ENCODE measurements at places on chromosomes 6 and 20. TPM values are rescaled to one million over a fixed set of nuclear protein-coding genes. Genes with fewer than 3 reads are reported as not detected.
A peak's percentile ranks its signal among the peaks of the same experiment; 100 is the strongest.

GRCh38 chr20:34045294-34045693, 51.6 kb downstream of the RALY start:
- no peak overlapping the region for H3K4me3 ChIP-seq
- no peak overlapping the region for H3K27ac ChIP-seq
- H3K4me1 ChIP-seq: peaks cover 66% of the 10 kb centered on the region
- no peaks in the 10 kb centered on the region for H3K36me3 ChIP-seq
- no peaks in the 10 kb centered on the region for H3K27me3 ChIP-seq

The ACOT8 gene
- 34.5 TPM for total RNA-seq

DNA sequence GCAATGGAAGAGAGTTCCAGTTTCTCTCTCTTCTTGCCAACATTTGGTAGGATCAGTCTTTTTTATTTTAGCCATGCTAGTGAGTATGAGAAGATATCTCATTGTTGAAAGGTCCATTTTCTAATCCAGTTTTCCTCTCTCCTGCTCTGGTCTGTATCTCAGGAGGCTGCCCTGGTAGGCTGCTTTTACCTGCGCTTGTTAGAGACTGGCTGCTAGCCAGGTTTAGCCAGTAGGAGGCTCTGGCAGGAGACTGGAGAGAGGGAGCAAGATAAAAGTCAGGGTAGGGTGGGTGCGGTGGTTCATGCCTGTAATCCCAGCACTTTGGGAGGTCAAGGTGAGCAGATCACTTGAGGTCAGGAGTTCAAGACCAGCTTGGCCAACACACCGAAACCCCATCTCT, 68.6 kb upstream of the FOXP4 start:
- no peak overlapping the region for H3K4me3 ChIP-seq
- peaks cover 21% of the 10 kb centered on the region for H3K27me3 ChIP-seq
- DNase-seq: no peak
- H3K4me1 ChIP-seq: no peaks in the 10 kb centered on the region
- no peaks in the 10 kb centered on the region for H3K36me3 ChIP-seq

- no peak overlapping the region for H3K4me3 ChIP-seq
- peaks cover 12% of the 10 kb centered on the region for H3K4me1 ChIP-seq
- H3K27me3 ChIP-seq: no peaks in the 10 kb centered on the region
- H3K36me3 ChIP-seq: no peaks in the 10 kb centered on the region
- DNase-seq: peak; percentile 82
Observed at GRCh38 chr6:169085466-169085865, 168.2 kb downstream of the THBS2 start.

DNA sequence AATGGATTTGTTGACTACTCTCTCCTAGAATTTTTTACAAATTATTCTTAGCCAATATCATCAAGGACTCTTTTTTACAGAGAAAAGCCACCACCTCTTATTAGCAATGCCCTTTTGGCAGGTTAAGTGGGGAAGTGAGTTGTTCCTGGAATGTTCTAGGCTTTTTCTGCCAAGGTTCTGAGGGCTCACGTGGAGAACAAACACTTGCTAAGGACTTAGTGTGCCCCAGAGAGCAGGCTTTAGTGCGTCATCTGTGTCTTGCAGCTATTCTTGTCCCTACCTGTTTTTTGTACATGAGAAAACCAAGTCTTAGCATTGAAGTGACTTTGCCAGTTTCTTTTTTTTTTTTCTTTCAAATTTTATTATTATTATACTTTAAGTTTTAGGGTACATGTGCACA, 33.5 kb downstream of the CFAP61 start:
- H3K36me3 ChIP-seq: no peaks in the 10 kb centered on the region
- peaks cover 4% of the 10 kb centered on the region for H3K4me1 ChIP-seq
- H3K4me3 ChIP-seq: no peak overlapping the region
- peak; percentile 70 for DNase-seq

The DNAH8 gene
- not detected for total RNA-seq

The LINC00237 gene
- not detected for total RNA-seq

DNA sequence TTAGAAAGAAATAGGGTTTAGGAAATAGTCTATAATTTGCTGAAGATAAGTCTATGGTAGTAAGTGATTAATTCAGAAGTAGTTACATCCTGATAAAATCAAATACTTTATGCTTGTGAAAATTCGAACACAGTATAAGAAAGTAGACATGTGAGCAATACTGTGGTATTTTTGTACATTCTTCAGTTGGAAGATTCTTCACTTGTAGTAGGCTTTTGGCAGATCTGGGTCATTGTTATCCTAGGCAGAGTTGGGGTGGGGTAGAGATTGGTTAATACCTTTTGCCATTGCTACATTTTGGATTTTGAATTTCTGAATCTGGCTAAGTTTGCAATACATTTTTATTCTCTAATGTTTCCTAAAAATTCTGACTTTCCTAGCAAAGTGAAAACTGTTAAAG, 197.5 kb downstream of the BCKDHB start:
- H3K4me3 ChIP-seq: no peak overlapping the region
- no peak for DNase-seq
- no peaks in the 10 kb centered on the region for H3K27me3 ChIP-seq
- H3K36me3 ChIP-seq: no peaks in the 10 kb centered on the region
- no peaks in the 10 kb centered on the region for H3K4me1 ChIP-seq

DNA sequence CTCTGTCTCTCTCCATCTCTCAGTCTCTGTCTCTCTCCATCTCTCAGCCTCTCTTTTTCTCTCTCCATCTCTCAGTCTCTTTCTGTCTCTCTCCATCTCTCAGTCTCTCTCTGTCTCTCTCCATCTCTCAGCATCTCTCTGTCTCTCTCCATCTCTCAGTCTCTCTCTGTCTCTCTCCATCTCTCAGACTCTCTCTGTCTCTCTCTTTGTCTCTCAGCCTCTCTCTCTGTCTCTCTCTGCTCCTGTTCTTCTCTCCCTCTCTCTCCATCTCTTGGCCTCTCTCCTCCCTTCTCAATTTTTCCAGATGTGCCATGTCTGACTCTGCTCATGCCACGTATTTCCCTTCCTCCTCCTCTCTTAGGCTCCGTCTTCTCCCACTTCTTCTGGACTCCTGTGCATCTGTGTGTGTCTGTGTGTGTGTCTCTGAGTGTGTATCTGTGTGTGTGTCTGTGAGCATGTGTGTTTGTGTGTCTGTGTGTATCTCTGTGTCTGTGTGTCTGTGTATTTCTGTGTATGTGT, 72.7 kb downstream of the SRC start:
- no peak overlapping the region for H3K27ac ChIP-seq
- no peak for DNase-seq
- H3K36me3 ChIP-seq: no peaks in the 10 kb centered on the region
- H3K4me3 ChIP-seq: no peak overlapping the region
- peaks cover 4% of the 10 kb centered on the region for H3K4me1 ChIP-seq

DNA sequence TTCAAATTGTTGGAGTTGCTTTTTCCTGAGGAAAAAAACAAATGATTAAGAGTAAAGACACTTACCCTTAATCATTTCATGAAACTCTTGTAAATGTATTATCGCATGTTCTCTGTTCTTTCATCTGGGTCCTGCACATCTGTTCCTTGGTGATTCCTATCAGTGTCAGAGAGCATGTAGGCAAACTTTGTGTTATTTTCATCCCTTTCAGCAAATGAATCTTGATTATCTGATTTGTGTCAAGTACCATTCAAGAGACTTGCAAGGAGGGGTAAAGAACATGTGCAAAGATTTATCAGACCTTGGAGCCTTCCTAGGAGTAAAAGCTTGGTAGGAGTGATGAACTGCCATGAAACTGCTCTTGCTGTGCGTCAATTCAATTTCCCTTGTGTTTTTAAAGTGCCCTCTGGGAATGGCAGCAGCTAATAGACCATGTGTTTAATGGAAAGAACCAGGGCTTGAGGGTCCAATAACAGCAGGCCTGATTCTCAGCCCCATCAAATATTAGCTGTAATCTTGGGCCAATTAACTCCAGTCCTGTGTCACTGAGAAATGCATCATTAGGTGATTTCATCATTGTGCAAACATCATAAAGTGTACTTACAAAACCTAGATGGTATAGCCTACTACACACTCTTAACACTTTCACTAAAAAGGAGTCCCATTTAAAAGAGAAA, 118.9 kb upstream of the CEP85L start:
- no peak overlapping the region for H3K27ac ChIP-seq
- no peaks in the 10 kb centered on the region for H3K36me3 ChIP-seq
- DNase-seq: no peak
- H3K4me1 ChIP-seq: no peaks in the 10 kb centered on the region

DNA sequence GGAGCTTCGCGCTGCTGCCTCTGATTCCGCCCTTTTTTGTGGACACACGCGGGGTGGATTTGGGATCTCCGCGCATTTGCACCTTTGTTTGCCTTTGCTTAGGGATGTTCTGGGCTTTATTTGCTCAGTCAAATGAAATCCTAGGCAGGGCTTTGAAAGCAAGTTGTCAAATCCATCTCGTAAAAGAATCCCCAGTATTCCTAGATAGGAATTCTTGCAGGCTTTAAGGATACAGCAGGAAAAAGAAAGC, 453 bp downstream of the CEP57L1 start:
- H3K4me3 ChIP-seq: peak overlapping the region; percentile 75
- no peaks in the 10 kb centered on the region for H3K27me3 ChIP-seq
- H3K4me1 ChIP-seq: peaks cover 27% of the 10 kb centered on the region
- no peaks in the 10 kb centered on the region for H3K36me3 ChIP-seq

The CTAGE9 gene
- total RNA-seq: not detected

- H3K4me3 ChIP-seq: no peak overlapping the region
- H3K4me1 ChIP-seq: no peaks in the 10 kb centered on the region
- H3K27me3 ChIP-seq: no peaks in the 10 kb centered on the region
- no peak overlapping the region for H3K27ac ChIP-seq
- H3K36me3 ChIP-seq: no peaks in the 10 kb centered on the region
Observed at GRCh38 chr6:36807750-36808149, 31.5 kb downstream of the CPNE5 start.

GRCh38 chr20:36467076-36467999, 74.0 kb upstream of the MYL9 start:
- no peak for DNase-seq
- no peak overlapping the region for H3K4me3 ChIP-seq
- no peaks in the 10 kb centered on the region for H3K36me3 ChIP-seq
- H3K27me3 ChIP-seq: no peaks in the 10 kb centered on the region

GRCh38 chr6:7129360-7129759, 21.6 kb downstream of the RREB1 start:
- peaks cover 46% of the 10 kb centered on the region for H3K4me1 ChIP-seq
- H3K27me3 ChIP-seq: no peaks in the 10 kb centered on the region
- H3K36me3 ChIP-seq: no peaks in the 10 kb centered on the region
- peak overlapping the region; percentile 12 for H3K27ac ChIP-seq
- DNase-seq: no peak
- no peak overlapping the region for H3K4me3 ChIP-seq

The ZSCAN9 gene
- 15.4 TPM for total RNA-seq

The DDX27 gene
- total RNA-seq: 30.8 TPM

- DNase-seq: no peak
- no peaks in the 10 kb centered on the region for H3K36me3 ChIP-seq
- H3K27me3 ChIP-seq: no peaks in the 10 kb centered on the region
- H3K27ac ChIP-seq: no peak overlapping the region
Observed at GRCh38 chr6:2196079-2196679, 49.2 kb downstream of the GMDS start.

The RAET1G gene
- total RNA-seq: not detected

- H3K36me3 ChIP-seq: peaks cover 11% of the 10 kb centered on the region
- no peak overlapping the region for H3K4me3 ChIP-seq
- H3K27ac ChIP-seq: no peak overlapping the region
- H3K4me1 ChIP-seq: peaks cover 16% of the 10 kb centered on the region
- no peak for DNase-seq
- no peaks in the 10 kb centered on the region for H3K27me3 ChIP-seq
Observed at GRCh38 chr20:37877832-37878772, 24.8 kb upstream of the VSTM2L start.

The TPBG gene
- total RNA-seq: 118 TPM

The NOX3 gene
- not detected for total RNA-seq

GRCh38 chr20:3203315-3204123, 963 bp downstream of the DDRGK1 start:
- no peak for DNase-seq
- H3K36me3 ChIP-seq: peaks cover 25% of the 10 kb centered on the region

The DEFB124 gene
- not detected for total RNA-seq

The ZC2HC1B gene
- not detected for total RNA-seq

DNA sequence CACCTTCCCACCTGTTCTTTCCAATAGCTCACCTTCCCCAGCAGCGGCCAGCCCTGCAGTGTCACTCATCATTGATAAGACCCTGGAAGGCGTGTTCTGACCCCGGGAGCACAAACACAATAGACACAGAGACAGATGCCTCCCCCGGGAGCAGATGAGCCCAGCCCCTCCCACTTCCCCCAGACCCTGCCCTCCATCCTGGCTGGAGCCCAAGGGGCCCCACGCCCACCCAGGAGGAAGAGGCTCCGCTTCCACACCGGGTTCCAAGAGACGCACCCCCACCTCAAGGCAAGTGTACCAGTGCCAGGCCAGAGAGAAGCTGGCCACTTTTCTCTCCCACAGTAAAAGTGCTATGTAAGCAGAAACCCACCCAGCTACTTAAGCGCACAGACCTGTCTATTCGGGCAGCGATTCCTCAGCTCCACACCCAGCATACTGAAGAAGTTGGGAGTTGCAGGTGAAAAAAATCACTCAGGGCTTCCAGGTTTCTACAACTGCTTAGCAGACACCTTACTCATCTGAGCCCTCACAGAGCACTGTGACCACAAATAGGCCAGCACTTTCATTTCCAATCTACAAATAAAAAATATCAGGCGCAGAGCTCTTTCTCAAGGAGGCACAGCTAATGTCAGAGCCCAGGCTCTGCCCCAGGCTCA, 93.4 kb upstream of the NXT1 start:
- no peaks in the 10 kb centered on the region for H3K27me3 ChIP-seq
- peak; percentile 78 for DNase-seq
- H3K4me3 ChIP-seq: no peak overlapping the region
- peaks cover 23% of the 10 kb centered on the region for H3K4me1 ChIP-seq

DNA sequence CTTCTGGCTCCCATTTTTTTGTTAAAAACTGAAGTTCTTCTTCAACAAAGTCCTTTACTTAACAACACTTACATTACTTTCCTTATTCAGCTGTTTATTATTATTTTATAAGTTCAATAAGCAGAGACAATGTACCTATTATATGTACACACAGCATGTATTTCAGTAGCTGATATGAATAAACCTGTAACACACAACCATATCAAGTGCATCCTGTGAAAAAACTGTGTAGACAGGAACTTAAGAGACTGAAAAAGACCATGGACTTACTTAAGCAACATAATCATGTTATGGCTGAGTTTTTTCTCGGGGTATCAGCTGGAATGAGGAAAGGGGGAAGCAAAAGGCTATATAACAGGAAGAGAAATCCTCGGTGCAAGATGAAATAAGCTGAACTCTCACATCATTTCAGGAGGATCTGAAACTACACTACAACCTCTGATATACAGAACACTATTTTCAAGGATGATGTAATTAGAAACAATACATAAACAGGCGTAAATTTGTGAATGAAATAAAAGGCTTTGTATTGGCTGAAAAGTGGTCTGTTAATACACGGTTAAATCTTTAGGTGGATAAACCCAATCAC, 70.9 kb downstream of the REV3L start:
- peaks cover 43% of the 10 kb centered on the region for H3K36me3 ChIP-seq
- H3K4me1 ChIP-seq: peaks cover 26% of the 10 kb centered on the region

The MYB gene
- total RNA-seq: 0.83 TPM

- no peak overlapping the region for H3K4me3 ChIP-seq
- DNase-seq: peak; percentile 34
- H3K27ac ChIP-seq: no peak overlapping the region
- H3K4me1 ChIP-seq: peaks cover 15% of the 10 kb centered on the region
- H3K36me3 ChIP-seq: peaks cover 28% of the 10 kb centered on the region
Observed at GRCh38 chr6:159682810-159683209, 10.2 kb downstream of the SOD2 start.
